Stimulated activated CD4-positive, alpha-beta T cell treated with anti-CD3 and anti-CD28 coated beads, Interleukin-12 subunit alpha, Interleukin-12 subunit beta, amount 100 ng/mL, for 24 hours (primary cell): ENCODE measurements at places on chromosomes 2 and 18.

DNA sequence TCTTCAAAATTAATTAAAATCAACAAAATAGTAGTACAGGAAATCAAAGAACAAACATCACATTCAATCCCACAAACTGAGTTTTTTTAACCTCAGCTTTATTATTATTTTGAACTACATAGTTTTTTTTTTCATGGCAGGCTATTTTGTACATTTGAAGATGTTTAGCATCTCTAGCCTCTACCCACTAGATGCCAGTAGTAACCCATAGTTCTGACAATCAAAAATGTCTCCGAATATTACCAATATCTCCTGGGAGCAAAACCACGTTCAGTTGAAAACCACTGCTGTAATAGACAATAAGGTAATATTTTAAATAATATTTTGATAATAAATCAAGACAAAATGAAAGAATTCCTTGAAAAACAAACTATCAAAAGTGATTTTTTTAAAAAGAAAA lies 702.6 kb upstream of the LRRTM1 start:
- no peak for DNase-seq

DNA sequence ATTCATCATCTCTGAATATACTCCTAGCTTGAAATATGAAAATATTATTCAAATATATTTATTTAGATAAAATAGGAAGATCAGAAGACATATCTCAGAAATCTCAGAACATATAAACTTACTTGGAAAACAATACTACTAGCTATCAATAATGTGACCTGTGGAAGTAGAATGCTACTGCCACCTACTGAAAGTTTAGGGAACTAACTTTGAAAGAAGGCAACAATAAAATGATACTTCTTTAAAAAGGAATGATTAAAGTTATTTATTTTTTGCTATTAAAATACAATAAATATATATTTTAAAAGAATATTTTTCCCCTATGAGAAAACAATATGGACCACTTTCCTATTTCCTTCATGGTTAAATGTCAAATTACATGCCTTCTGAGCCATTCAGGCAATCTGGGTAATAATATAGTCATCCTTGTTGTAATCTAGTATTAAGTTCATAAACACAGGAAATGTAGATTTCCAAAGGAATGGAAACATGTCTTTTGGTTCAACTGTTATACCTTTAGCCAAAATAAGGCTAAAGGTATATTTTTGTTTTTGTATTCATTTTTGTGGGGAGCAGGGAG lies 26.0 kb downstream of the ACADL start:
- DNase-seq, result no peak

DNA sequence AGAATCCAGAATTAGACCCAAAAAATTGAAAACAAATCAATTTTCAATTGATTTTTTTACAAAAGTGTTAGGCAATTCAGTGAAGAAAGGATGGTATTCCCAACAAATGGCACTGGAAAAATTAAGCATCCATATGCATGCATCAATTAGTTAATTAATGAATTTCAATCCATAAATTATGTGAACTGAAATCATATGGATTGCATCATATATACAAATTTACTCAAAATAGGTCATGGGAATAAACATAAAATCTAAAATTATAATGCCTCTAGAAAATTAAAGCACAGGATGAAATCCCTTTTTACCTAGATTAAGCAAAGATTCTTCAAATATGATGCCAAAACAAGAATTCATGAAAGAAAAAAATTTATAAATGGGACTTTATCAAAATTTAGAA lies 213.9 kb upstream of the KLHL29 start:
- no peak for DNase-seq

- DNase-seq, result no peak
Measured at GRCh38 chr18:53375621-53376020, 848.8 kb downstream of the MBD2 start.

GRCh38 chr2:43612944-43613343 lies 17.1 kb upstream of the THADA start:
- DNase-seq, result no peak

DNA sequence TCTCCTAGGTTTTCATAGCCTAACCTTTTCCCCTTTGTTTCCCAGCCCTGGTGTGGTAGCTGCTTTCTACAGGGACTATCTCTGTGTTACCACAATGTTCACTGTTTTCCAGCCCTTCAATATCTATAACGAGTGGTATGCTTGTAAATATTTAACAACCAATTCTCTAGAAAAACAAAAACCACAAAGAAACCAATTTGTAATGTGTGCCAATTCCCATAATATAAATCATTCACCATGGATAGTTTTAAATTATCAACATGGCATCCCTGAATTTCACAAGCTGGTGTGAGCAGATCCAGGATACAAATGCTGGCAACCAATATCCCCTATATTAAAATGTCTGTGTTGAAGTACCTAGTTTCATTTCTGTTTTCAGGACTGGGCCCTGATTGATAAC lies 207.5 kb upstream of the FBXO11 start:
- DNase-seq, result no peak

- no peak for DNase-seq
Measured at GRCh38 chr18:57062844-57063243, 84.0 kb upstream of the BOD1L2 start.

- DNase-seq, result no peak
Measured at GRCh38 chr2:225076125-225076524, 33.9 kb upstream of the DOCK10 start.

DNA sequence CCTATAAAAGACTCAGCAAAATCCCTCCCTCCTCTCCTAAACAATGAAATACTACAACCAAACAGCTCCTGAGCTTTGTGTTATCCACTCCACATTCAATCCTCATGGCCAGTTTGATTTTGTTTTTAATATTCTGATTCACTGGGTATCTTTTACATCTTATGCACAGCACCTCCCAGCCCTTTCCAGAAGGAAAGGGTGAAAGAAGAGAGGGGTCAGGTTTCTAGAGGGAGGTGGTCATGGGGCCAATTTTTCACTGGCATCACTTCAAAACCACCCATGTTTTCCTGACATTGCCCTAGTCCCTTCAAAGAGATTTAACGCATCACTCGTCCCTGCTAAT lies 315.6 kb downstream of the LPIN1 start:
- DNase-seq, result no peak

GRCh38 chr2:235378246-235378645 lies 115.6 kb upstream of the AGAP1 start:
- no peak for DNase-seq

GRCh38 chr2:100404411-100404810 lies 13.1 kb downstream of the CHST10 start:
- DNase-seq, result no peak

DNA sequence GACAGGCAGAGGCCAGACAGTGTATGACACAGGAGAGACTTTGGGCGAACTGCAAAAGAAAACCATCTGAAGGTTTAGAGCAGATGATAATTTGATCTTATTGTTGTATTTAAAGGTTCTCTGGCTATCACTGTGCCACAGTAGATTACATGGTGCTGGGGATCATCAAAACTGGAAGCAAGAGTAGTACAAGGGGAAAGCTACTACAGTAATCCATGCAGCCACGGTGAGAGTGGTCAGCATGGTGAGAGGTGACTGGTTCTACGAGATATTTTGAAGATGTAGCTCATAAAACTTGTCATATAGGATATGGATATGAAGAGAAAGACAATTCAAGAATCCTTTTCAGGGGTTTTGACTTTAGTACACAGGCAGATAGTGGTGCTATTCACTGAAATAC lies 194.8 kb upstream of the GULP1 start:
- no peak for DNase-seq

GRCh38 chr2:15287447-15288184 lies 273.5 kb downstream of the NBAS start:
- no peak for DNase-seq

GRCh38 chr2:1814616-1815015 lies 70.3 kb upstream of the PXDN start:
- DNase-seq, result no peak

DNA sequence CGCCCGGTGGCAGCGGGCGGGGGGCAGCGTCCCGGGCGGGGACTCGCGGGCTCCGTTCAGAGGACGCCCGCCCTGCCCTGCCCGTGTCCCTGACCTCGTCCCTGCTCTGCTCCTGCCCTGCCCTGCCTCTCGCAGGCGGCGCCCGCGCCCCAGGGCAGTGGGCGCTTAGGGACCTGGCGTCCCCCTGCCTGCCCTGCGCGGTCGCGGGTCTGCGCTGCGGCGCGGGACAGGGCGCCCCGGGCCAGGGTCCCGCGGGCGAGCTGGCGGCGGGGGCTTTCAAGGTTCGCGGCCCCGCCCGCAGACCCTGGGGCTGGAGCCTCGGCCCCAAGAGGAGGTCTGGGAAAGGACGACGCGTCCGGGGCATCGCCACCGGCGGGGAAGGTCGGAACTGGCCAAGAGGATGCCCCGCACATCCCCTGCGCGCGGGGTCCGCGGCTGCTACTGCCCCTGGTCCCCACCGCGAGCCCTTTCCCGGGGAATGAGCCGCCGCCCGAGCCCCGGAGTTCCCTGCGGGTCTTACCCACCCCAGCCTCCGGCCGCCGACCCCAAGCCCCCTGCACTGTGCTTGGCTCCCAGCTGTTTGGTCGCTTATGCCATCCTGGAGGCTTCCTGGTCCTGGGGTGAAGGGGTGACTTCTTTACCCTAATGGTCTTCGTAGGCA lies 679 bp downstream of the RNF144A start:
- DNase-seq, result no peak
